CD4-positive, alpha-beta T cell treated with Interleukin-1 beta for 1 hour (primary cell): ENCODE measurements at places on chromosomes 7 and 10.

- DNase-seq: no peak
Measured at GRCh38 chr7:157879391-157879790, 542.6 kb downstream of the DNAJB6 start.

DNA sequence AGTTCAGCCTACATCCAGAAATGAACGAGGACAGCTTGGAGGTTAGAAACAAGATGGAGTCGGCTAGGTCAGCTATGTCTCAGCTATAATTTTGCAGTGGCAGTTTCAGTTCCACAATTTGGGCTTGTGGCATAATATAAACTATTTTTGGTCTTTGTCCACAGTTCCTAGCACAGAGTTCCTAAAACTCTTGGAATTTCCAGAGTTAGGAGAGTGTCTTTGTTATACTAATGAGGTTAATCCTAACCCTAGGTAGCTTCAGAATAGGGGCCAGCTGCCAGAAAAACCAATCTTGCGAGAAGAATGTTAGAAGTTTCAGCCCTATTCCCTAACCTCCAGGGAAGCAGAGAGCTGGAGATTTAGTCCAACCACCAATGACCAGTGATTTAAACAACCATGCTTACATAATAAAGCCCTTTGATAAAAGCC lies 131.9 kb downstream of the AKR1D1 start:
- DNase-seq: no peak

DNA sequence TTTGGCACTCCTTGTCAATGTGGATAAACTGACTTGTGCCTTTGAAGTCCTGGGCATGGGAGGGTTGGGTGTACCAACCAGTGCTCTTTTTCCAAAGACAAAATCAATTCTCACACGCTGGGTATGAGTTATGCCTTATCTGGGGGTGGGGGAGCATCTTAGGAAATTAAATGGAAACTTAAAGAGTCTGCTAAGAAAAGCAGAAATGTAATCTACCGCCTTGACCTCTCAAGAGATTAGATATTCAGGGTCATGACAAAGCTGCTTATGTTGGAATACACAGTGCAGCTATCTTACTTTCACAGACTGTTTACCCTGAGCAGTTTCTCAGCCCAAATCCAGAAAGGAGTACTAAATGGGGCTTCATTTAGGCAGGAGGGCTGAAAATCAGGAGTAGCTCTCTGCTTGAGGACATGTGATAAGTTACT lies 2.6 kb downstream of the MEST start:
- DNase-seq: no peak

GRCh38 chr10:114009281-114009996 lies 34.2 kb upstream of the ADRB1 start:
- no peak for DNase-seq

DNA sequence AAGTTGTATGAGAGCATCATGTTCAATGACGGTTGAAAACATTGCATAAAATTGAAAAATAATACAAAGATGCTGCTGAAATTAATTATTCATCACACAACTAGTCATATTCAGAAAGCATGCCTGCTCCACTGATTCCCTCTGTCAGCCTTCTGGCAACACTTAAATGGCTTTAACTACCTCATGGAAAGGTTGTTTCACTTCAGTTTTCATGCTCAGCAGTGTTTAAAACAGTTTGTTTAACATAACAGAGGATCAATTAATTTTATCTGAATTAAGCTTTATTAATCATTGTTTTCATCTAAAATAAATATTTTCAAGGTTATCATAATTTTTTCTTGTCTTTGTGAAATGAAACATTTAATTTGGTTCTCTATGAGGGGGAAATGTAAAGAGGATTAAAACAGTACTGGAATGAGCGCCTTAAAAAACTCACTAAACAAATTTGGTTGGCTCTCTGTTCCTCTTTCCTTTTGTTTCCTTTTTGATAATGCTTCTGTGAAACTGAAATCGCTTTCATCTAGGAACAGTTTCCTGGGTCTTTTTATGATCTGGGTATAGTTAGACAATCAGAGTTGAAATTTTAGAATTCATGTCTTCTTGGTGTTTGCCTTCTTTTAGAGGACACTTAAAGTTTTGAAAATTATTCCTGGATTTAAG lies 427.4 kb downstream of the SH2D4B start:
- no peak for DNase-seq

DNA sequence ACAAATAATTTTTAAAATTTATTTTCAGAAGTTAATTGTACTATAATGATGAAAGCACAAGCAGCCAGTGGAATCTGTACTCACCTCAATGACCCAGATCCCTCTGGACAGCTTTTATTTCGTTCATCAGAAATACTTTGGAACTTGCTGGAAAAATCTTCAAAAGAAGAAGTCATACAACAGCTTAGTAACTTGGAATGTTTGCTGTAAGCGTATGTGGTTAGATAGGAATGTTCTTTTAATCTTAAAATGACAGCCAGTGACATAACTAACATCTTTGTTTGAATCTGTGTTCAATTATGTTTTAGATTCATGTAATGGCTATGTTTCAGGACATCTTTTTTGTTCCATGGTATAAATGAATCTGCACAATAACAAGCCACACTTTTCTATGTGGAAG lies 26.8 kb downstream of the CFAP69 start:
- no peak for DNase-seq

DNA sequence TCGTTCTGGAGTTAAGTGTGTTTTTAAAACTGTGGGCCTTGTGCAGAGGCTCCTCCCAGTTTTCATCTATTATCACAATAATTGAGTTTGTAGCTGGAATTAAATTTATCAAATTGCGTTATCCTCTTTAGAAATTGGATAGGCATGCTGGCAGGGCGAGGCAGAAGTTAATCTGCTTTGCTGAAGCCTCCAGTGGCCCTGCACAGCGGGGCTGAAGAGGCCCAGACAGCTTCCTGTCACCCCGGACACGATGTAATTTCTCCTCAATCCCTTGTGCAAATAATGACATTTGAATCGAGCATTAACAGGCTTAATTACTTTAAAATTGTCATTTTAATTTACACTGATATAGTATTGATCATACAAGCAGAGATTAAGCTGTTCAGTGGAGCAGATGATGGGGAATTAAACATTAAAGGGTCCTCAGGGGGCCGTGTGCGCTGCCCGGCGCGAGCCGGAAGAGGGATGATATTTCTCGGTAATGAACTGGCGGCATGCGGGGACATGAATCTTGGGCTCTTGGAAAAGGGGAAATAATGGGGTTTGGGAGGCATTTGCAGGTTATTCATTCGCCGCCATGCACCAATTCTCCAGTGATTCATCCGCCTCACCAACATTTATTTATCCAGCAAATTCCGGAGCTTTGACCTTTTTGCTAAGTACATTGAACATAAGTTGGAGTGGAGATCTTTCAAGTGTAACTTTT lies 118.5 kb downstream of the NKX6-2 start:
- no peak for DNase-seq

DNA sequence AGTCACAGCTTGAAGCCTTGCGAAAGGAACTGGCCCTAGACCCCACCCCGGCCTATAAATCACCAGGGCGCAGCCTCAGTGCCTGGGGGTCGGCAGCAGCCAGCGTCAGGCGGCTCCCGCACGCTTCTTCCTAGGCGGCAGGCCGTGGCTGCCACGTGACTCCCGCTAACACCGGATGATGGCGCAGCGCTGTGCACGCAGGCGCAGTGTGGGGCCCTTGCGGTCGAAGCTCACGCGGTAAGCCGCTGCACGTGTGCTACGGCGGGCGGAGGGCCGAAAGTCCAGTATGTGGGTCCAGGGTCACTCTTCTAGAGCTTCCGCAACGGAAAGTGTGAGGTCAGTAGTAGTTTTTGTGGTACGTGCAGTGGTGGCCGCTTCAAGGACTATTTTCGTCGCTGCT lies at the start of gene STK31:
Gene STK31 (plus strand): TSS at position 220 of the 400 bp plus-strand sequence. CDS start 67 bp downstream, at position 287.
- DNase-seq: no peak

GRCh38 chr7:96235281-96235680 lies 86.6 kb downstream of the SLC25A13 start:
- DNase-seq: no peak

GRCh38 chr7:32462977-32463376 lies 27.2 kb downstream of the LSM5 start:
- DNase-seq: no peak

GRCh38 chr10:112954974-112955581 lies 5.0 kb downstream of the TCF7L2 start:
- DNase-seq: no peak

- no peak for DNase-seq
Measured at GRCh38 chr10:73306171-73306708, 52.4 kb downstream of the CFAP70 start.

DNA sequence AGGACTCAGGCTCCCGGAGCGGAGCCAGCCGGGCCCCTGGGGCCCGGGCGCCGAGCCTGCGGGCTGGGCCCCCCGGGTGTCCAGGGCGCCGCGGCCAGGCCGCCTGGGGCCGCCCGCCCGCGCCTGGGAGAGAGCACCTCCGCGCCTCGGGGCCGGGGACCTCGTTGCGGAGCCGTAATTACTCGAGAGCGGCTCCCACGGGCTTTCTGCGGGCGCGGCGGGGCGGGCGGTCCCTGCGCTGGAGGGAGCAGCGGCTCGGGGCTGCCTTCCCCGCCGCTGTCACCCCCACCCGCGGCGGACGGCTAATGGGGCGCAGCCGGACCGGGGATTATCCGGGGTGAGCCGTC lies 1.5 kb downstream of the GNB2 start:
- DNase-seq: no peak

DNA sequence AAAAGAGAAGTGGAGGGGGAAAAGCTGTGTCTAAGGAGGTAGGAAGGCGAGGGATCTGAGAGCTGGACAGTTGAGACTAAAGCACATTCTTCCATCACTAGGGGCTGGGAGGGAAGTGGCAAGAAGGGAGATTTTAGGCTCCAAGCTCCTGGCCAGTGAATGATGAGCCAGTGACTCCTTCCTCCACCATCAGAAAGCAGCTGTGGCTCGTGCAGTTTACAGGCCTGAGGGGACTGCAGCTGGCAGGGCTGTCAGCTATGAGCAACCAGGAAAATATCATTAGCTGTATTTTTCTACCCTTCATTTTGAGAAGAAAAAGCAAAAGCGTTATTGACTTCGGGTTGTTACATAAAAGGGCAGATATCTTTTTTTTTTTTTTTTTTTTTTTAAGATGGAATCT lies 60.7 kb downstream of the GPAM start:
- DNase-seq: no peak

DNA sequence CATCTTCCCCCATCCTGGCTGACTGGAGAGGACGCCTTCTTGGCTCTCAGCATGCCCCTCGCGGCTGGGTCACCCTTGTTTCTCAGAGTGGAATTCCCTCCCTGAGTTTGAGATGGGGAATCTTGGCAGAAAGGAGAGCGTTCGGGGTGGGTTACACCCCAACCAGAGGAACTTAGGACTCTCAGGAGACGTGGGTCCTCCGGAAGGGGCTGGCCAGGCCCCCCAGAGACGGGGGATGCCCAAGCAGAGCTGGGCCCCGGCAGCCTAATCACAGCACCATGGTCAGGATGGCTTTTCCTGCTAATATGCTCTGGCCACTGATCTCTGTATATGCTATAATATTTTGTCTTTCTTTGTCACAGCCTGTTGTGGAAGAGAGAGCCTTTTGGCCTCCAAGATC lies 214.3 kb downstream of the WDR37 start:
- no peak for DNase-seq

- DNase-seq: no peak
Measured at GRCh38 chr7:34445653-34446052, 212.4 kb upstream of the NPSR1 start.

GRCh38 chr7:32051128-32051527 lies 19.1 kb downstream of the PDE1C start:
- DNase-seq: no peak

GRCh38 chr10:97961945-97962344 lies 68.5 kb downstream of the CRTAC1 start:
- DNase-seq: no peak

DNA sequence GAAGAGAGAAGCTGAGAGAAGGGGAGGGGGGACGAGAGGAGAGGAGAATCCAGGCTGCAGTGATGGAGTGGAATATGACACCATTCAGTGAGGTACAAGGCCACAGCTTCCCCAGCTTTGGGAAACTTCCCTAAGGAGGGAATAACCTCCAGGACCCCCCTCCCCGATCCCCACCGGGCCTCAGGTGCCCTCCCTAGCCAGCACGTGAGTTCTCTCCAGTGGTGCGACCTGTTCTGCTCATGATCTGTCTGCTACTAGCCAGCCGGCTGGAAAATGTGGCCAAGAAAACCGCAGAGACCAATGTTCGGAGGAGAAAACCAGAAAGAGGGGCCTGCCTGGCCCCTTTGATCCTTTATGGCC lies 39.9 kb upstream of the AGK start:
- no peak for DNase-seq
